Activated CD4-positive, alpha-beta T cell treated with anti-CD3 and anti-CD28 coated beads, Interleukin-2, amount 50 U/mL, for 48 hours (primary cell): ENCODE measurements at places on chromosomes 6 and 20.

DNA sequence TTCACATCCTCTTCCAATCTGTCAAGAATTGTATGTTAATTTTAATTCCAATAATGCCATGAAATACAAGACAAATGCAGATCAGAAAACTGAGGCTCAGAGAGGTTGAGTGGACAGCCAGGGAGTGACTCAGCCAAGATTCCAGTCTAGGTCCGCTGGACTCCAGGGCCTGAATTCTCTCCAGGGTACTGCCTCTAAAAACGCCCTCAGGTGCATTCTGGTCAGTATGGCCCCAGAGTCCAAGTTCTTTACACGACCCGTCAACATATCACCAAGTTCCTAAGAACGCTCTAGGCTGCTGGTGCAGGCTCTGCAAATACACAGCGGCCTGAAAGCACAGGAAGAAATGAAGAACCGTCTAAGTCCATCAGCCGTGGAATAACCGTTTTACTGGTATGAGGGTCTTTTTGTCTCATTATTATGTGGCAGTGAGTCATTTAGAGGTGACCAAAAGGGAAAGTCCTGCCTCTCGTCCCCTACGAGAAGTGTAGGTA, 709 bp upstream of the ASXL1 start:
- DNase-seq = no peak

- DNase-seq = no peak
These were observed 78.8 kb downstream of the PTCHD4 start for GRCh38 chr6:48032151-48032550.

- no peak for DNase-seq
These were observed 9.0 kb downstream of the CCDC167 start for GRCh38 chr6:37490536-37491170.

DNA sequence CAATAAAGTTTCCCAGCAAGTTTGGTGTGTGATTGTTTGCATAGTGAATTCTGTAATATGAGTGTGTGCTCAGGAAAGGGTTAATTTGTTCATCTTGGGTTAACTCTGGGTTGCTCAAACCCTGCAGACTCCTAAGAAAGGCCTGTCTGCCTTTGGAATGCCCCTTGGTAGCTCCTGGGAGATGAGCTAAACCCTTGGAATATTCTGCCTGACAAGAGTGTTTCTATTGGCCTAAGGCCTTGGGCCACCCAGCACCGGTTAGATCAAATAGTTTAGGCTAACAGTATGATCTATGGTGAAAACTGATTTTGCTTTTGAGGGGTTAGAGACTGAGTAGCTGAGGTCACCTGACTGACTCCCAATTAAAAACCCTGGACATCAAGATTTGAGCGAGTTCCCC, 248.3 kb downstream of the GRM1 start:
- no peak for DNase-seq

- no peak for DNase-seq
These were observed 44.3 kb upstream of the SLC4A11 start for GRCh38 chr20:3283222-3283820.

GRCh38 chr6:91480402-91480801, 893.5 kb upstream of the MAP3K7 start:
- DNase-seq = no peak

DNA sequence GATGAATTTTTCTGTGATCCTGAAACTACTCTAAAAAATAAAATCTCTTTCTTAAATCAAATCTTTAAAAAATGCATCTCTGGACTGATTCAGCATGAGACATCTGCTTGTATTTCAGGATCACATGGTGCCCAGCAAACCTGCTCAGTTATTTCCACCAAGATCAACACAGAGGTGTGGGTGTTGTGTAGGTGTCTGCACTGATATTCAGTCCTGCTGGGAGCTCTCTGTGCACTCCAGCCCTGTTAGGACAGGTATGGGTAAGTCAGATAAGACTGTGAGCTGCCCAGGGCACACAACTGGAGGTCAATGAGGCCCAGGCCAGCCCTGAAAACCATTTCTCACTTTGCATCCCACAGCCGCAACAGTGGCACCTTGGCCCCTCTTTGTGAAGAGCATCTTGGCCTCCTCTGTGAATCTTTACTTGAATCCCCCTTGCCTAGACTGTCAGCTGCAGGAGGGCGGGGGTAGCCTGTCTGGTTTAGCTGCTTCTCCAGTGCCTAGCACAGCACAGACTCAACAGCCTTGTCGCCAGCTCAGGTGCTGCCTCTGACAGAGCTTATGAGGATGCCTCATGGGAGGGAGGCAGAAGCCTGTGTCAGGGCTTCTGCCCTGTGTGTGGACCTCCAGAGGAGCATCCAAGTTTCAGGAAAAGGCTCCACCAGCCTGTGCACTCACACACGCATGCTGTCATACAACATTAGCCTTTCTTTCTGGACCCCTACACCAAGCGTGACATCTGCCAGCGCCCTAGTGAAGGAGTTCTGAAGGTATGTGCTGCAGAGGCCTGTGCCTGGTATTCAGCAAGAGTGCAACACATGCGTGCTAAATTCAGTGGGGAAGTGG, 187.6 kb upstream of the CST7 start:
- DNase-seq = no peak
